Daoy (cell line): ENCODE measurements at places on chromosomes 3 and 15. TPM values are rescaled to one million over a fixed set of nuclear protein-coding genes. Genes with fewer than 3 reads are reported as not detected.

DNA sequence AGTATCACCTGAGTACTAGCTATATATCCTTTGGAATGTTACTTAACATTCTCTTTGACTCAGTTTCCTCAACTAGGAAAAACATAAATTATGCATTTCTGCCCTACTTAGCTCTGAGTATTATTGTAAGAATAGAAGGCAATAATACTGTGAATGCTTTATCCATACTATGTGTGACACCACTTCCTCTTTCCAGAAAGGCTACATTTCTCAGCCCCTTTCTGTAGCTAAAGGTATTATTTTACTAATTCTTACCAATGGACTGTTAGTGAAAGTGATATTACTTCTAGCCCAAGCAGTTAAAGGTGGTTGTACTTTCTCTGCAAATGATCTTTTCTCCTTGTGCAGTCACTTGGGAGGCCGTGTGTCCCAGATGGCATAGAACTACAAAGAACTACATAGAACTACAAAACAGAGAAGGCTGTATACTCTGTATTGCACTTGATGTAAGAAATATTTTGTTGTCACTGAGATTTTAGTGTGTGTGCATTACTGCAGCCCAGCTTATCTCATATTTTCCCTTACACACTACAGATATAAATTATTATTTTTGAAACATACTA is 35.1 kb downstream of the MYH15 start:
- no peak for DNase-seq

CHRNA7 gene
- 2.5 and 4.7 TPM in 2 replicates for total RNA-seq

- DNase-seq, result no peak
Measured at GRCh38 chr3:39453134-39453533, 14.3 kb upstream of the MOBP start.

DNA sequence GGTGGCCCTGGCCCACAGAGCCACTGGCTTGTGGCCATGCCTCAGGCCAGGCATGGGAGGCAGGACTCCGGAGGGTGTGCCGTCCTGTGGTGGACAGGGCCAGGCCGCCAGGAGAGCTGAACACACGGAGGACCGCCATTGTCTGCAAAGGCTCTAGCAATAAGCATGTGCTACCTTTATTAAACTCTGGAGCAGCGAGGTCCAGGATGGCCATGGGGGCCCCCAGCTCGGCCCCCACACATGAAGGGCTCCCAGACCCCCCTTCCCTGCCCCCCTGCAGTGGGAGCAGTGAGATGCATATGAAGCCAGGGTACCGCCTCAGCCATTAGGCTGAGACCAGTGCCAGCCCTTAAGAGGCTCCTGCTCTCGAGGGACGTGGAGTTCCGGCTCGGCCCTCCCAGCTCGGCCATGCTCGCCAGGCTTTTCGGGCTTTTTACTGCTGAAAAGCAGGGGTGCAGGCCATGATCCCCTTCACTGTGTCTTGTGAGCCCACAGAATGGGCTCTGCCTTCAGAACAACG is 2.7 kb downstream of the AMIGO3 start:
- no peak for DNase-seq

DNA sequence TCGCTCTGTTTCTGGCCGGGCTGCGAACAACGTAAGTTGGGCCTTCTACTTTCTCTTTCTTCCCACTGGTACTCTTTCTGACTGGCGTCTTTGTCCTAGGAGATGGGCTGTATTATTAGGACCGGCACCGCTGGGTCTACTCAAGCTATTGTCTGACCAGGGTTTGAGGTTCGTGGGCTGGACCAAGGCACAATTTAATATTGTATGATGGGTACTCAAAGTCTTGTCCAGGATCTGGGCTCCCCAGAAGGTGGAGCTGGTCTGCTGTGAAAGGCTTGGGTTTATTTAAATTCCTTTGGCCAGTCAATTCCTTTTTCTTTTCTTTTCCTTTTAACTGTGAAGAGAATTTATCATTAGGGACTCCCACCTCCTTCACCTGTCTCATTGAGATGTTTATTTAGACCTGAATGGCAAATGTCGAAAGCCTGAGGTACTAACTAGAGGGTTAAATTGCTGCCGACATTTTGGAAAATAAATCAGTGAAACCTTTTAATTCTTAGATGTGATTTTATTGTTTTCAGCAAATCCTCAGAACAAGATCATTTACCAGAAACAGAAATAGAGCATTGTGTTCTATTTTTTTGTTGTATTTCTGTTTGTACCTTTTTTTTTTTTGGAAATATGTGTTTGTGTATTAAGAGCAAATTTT is 410 bp downstream of the LRRC49 start:
- DNase-seq, result peak; percentile 58

KNG1 gene
- total RNA-seq, result not detected in 2 replicates

HRG gene
- total RNA-seq, result not detected in 2 replicates

TM4SF18 gene
- 0.23 TPM in 1 of 2 replicates, not detected in the other for total RNA-seq

DNA sequence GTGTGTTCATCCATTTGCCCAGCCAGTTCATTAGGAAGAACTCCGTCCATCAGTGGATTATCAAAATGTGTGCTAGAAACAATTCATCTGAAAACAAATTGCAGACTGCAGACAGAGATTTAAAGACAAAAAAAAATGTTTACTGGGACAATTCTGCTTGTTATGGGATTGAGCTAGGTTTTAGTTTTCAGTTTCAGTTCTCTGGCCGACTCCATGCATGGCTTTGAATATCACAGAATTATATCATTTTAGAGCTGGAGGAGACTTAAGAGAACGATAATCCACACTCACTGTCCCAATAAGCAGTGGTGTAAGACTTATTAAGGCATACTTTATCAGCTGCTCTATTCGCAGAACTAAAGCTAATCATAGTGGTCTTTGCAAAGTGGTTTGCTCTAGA is 51.1 kb downstream of the TFG start:
- DNase-seq, result no peak

- no peak for DNase-seq
Measured at GRCh38 chr3:47443611-47443995, 32.1 kb downstream of the SCAP start.

DNA sequence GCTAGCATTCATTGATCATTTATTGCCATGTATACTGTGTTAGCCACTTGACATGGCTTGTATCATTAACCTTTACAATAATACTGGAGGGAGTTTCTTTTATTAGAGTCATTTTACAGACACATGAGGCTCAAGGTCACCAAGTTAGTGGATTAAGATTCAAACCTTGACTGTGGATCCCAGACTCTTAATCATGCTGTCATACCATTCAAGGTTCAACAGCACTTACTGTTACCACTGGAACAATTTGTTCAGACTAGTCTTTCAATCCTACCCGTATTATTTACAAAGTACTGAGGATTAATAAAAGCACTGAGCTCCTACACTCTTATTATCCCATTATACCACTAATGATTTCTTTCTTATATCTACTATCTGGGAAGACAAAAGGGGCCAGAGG is 1.2 kb downstream of the COX17 start:
- no peak for DNase-seq

GRCh38 chr3:39990532-39990931 is 181.1 kb downstream of the MYRIP start:
- DNase-seq, result peak; percentile 4

DNA sequence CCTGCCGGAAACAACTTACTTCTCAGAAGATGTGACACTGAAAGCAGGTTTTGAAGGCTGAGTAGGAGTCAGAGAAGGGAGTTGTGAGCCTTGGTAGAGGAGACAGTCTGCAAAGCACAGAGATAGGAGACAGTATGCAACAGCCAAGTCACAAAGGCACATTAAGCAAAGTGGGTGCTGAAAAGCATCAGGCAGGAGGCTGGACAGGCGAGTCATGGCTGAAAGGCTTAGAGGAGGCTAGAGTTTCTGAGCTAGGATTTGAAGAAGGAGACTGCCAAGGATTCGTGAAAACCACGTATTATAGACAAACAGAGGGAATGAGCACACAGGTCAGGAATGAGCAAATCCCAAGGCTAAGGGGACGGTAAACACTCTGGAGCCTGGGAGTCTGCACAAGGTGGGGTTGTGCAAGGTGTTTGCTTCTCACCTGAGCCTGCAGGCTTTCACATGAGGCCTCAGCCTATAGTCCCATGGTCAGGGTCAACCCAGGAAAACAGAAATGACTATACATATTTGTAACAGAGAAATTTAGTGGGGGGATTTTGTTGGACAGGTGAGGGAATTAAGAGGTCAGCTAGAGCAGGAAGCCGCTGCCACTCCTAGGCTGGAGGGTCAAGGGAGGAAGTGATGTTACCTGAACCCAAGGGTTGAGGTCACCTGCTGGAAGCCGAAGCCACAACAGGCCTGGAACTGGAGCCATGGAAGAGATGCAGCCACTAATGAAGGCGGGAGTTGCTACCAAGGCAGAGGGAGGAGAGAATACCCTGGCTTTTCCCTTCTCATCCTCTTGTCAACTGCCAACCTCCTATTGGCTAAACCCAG is 23.1 kb upstream of the TRIM71 start:
- no peak for DNase-seq

- no peak for DNase-seq
Measured at GRCh38 chr3:71156062-71156665, 427.4 kb downstream of the FOXP1 start.

HHLA2 gene
- not detected in 2 replicates for total RNA-seq

- DNase-seq, result no peak
Measured at GRCh38 chr3:145144361-145144760, 1016.6 kb downstream of the PLOD2 start.

- DNase-seq, result no peak
Measured at GRCh38 chr3:183401678-183402077, 26.7 kb downstream of the MCF2L2 start.

- no peak for DNase-seq
Measured at GRCh38 chr3:35439663-35440062, 199.7 kb upstream of the ARPP21 start.

WDR93 gene
- 0.06 TPM in 1 of 2 replicates, not detected in the other for total RNA-seq

DNA sequence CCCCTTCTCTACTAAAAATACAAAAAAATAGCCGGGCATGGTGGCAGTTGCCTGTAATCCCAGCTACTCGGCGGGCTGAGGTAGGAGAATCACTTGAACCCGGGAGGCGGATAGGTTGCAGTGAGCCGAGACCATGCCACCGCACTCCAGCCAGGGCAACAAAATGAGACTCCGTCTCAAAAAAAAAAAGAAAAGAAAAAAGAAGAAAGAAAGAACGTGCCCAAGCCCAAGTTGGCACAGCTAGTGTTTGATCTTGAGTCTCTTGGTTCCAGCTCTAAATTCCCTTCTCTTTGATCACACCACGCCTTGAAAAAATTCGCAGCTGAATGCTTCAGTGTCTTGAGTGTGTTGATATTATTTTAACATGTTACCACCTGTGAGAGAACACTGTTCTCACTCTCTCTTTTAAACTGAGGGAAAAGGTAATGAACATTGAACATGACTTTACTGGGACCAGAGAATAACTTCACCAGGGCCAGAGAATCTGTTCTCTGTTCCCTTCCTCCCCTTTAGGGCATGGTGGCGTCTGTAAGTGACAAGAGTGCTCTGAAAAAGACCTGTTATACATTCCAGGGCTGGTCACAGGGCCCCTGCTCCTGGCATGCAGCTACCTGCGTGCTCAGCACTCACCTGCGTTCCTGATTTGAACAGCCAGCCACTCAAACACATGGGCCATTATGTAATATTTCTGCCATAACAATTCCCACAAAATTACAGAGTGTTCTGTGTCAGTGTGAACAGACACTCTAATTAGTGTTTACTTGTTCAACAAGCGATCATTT is 19.0 kb downstream of the SLCO3A1 start:
- DNase-seq, result no peak

- DNase-seq, result no peak
Measured at GRCh38 chr3:13580256-13581023, 31.5 kb downstream of the FBLN2 start.

GRCh38 chr3:40901796-40902195 is 297.5 kb upstream of the CTNNB1 start:
- DNase-seq, result no peak

- DNase-seq, result no peak
Measured at GRCh38 chr15:71225851-71226250, 110.6 kb downstream of the THSD4 start.

GRCh38 chr15:81385721-81386076 is 11.7 kb upstream of the TMC3 start:
- no peak for DNase-seq

STRA6 gene
- total RNA-seq, result 28.3 and 30.8 TPM in 2 replicates

- DNase-seq, result no peak
Measured at GRCh38 chr15:100252779-100253417, 88.9 kb downstream of the ADAMTS17 start.

CERS3 gene
- not detected in 2 replicates for total RNA-seq

- peak; percentile 7 for DNase-seq
Measured at GRCh38 chr15:94383706-94384105, 152.3 kb downstream of the MCTP2 start.

DNA sequence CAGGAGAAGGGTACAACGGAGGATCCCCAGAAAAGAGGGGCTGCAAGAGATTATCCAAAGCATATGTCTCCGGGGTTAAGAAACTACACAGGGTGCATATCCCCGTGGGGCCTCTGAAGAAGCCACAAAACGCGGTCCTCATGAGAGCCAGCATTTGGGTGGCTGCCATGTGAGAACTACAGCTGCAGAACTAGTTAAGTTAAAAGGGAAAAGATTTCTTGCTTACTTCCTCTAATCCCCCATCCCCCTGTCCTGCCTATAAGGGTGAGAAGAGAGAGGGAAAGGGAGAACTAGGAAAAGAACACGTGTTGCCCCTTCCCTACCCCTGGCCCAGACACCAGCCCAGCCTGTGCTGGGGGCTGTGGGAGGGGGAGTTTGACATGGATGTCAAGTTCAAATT is 70.4 kb upstream of the PCSK6 start:
- DNase-seq, result no peak

- no peak for DNase-seq
Measured at GRCh38 chr3:133135306-133135705, 97.1 kb downstream of the TMEM108 start.

- no peak for DNase-seq
Measured at GRCh38 chr3:20225769-20226168, 39.8 kb upstream of the SGO1 start.

TRIM42 gene
- total RNA-seq, result not detected in 2 replicates

APOD gene
- total RNA-seq, result not detected in 2 replicates

PLA2G4E gene
- total RNA-seq, result not detected in 2 replicates

- DNase-seq, result peak; percentile 19
Measured at GRCh38 chr3:127304121-127304744, 16.4 kb upstream of the PRR20G start.

GRCh38 chr3:15015456-15015855 is 49.7 kb downstream of the MRPS25 start:
- no peak for DNase-seq

- DNase-seq, result no peak
Measured at GRCh38 chr3:174620138-174620537, 239.0 kb upstream of the NAALADL2 start.

NCKIPSD gene
- 9.5 and 11.2 TPM in 2 replicates for total RNA-seq

DNA sequence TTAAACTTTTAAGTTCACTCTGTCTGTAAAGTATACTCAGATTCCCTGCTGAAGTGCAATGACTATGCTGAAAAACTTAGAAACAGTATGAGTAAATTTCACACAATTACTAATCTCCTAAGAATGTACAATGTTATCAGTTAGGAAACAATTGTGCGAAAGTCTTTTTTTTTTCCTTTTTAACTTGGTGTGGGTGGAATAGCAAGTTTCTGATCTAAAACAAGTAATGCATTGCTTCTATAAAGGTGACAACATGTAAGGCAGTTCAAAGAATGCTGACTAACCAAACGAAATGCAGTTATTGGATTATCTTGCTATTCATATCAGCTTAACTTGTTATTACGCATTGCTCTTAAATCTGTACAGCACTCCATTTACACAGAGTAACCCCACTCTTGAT is 19.3 kb upstream of the SLC12A8 start:
- DNase-seq, result no peak

OXTR gene
- total RNA-seq, result 0.63 and 2.0 TPM in 2 replicates

MCTP2 gene
- 3.7 TPM in 2 replicates for total RNA-seq

GRCh38 chr3:196498297-196498696 is 5.3 kb downstream of the RNF168 start:
- no peak for DNase-seq
